ENCODE measurements at places on chromosomes 13 and 19.

DNA sequence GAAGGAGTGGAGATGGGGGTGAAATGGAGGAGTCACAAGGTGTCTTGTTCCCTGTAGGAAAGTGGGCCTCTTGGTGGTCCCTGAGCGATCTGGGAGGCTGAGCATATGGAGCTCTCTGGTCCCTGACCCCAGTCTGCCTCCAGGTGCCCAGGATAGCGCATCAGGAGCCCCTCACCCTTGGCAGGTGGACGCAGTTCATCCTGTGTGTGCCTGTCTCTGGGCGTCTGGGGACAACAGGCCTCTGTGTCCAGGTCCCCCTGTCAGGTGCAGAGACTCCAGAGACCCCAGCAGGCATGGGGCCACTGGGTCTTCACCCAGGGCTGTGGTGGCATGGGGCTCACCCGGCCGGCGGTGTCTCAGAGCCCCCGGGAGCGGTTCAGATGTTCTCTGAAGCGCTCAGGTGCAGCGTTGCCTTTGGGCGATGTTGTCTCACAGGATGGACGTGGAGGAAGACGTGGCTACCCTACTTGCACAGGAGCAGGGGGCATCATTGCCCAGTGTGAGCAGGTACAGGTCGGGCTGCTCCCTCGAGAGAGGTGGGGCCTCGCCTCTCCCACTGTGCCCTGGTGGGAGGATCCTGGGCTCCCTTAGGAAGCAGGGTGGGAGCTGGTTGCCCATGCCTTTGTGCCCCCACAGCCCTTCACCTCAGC, 58.1 kb upstream of the TPM4 start:
- no peak for DNase-seq

- no peak for DNase-seq
Observed at GRCh38 chr13:50911081-50911631, 1.6 kb downstream of the RNASEH2B start.

- DNase-seq: no peak
Observed at GRCh38 chr13:99972190-99972731, 694 bp upstream of the ZIC5 start.

DNA sequence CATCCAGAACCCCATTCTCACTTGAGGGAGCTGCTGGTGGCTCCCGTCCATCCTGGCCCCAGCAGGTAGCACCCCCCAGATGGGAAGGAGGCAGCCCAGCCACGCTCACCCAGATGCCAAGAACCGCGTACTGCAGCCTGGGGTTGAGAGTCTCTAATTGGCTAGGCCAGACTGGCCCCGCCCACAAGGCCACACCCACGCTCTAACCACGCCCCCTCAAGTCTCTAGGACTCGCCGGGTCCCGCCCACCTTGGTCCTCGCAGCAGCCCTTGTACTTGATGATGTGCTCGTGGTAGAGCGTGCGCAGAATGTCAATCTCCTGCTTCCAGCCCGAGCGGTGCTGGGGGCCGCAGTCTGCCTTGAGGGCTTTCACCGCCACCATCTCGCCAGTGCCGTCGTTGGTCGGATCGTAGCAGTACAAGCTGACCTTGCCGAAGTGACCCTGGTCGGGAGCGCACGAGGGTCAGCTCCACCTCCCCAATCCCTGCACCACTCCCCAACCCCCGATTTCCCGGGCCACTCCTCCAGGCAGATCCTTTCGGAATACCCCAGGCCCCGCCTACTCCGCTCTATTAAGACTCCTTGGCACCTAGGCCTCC, 14.5 kb upstream of the ICAM3 start:
- DNase-seq: no peak

GRCh38 chr13:31898378-31899071, 133.0 kb upstream of the FRY start:
- no peak for DNase-seq

DNA sequence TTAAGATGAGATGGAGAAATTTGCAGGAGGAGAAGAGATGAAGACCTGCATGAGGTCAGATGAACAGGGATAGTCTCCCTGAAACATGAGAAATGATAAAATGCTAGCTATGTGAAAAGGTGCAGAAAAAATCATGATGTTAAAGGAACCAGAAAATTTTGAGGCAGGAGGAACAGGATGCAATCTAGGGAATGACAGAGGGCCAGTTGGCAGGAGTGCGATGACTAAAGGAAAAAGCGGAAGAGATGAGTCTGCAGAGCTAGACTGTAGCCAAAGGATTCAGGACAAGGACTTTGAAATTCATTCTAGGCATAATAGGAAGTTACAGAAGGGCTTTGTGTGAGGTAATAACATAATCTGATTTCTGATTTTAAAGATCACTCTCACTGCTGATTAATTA, 77.9 kb downstream of the TRPC4 start:
- DNase-seq: no peak

GRCh38 chr13:109611912-109612691, 174.3 kb downstream of the IRS2 start:
- DNase-seq: no peak

DNA sequence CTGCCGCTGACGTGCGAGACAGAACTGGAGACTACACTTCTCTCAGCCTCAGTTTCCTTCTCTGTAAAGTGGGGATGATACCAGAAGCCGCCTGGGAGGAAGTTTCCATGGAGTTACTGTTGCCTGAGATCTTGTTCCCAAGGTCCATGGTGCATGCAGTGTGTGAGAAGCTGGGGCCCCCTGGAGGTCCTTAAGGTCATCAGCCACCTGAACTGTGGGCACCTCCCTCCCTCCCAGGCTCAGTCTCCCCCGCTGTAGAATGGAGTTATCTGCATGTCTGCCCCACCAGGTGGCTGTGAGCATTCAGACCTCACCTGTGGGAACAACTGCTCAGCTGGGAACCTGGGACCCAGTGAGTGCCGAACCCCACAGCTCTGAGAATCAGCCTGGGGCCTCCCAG, 2.7 kb downstream of the CRX start:
- DNase-seq: no peak

DNA sequence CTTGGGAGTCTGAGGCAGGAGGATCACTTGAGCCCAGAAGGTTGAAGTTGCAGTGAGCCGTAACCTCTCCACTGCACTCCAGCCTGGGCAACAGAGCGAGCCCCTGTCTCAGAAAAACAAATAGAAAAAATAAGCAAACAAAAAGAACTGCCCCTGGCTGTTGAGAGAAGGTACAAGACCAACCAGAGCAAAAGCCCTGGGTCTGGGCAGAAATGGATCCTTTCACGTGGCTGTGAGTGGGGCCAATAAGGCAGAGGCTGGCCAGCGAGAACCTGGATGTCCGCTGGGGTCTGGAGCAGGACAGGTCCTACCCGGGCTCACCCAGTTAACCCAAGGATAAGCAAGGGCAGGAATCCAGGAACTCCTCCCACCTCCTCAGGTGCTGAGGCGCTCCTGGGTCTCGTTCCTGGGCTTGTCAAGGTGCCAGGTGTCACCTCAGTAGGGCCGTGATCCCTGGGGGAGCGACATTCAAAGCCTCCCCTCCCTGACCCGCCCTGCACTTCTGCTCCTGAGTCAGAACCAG, 4.7 kb upstream of the SLC5A5 start:
- no peak for DNase-seq

GRCh38 chr19:48303866-48304265, 21.5 kb upstream of the EMP3 start:
- DNase-seq: no peak

Data from SIG-M5 (cell line).